A172 (cell line): ENCODE measurements at places on chromosomes 12 and 14. TPM values are rescaled to one million over a fixed set of nuclear protein-coding genes. Genes with fewer than 3 reads are reported as not detected.

DNA sequence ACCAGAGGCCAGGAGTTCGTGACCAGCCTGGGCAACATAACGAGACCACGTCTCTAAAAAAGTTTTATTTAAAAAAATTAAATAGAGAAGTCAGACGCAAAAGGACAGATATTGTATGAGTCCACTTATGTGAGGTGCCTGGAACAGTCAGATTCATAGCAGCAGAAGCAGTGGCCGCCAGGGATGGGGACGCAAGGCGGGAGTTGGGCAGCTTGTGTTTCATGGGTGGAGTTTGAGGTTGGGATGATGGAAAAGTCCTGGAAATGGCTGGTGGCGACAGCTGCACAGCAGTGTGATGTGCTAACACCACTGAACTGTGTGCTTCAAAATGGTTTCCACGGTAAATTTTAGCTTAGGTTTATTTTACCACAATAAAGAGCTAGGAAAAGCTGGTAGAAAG, 57.6 kb upstream of the DDX11 start:
- DNase-seq = no peak

- DNase-seq = no peak
Observed at GRCh38 chr12:19659501-19659900, 220.2 kb downstream of the AEBP2 start.

- DNase-seq = no peak
Observed at GRCh38 chr12:120651821-120652220, 11.4 kb downstream of the CABP1 start.

DNA sequence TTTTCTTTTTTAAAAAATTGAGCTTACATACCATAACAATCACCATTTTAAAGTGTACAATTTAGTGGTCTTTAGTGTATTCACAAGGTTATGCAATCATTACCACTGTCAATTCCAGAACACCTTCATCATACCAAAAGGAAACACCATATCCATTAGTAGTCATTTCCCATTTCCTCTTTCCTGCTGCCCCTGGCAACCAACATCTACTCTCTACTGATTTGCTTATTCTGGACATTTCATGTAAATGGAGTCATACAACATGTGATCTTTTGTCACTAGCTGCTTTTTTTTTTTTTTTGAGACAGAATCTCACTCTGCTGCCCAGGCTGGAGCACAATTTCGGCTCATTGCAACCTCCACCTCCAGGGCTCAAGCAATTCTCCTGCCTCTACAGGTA, 66.8 kb upstream of the CFL2 start:
- DNase-seq = peak; percentile 44

GLIPR1L1 gene
- not detected in 2 replicates for total RNA-seq

DNA sequence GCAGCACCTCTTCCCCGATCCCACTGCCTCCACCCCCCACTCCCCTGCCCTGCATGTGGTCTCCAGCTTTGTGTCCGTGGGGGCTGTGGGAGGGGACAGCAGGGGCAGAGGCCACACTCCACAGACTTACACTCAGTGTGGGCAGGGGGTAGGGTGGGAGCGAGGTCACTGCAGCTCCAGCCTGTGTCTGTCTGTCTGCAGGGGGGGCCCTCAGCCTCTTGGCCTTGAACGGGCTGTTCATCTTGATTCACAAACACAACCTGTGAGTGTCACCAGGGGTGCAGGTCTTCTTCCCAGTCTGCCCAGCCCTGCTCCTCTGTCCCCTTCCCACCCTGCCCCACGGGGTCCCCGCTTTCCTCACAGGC, 6.5 kb downstream of the NOC4L start:
- no peak for DNase-seq

GRCh38 chr12:19415563-19415962, 23.7 kb upstream of the AEBP2 start:
- DNase-seq = no peak

DNA sequence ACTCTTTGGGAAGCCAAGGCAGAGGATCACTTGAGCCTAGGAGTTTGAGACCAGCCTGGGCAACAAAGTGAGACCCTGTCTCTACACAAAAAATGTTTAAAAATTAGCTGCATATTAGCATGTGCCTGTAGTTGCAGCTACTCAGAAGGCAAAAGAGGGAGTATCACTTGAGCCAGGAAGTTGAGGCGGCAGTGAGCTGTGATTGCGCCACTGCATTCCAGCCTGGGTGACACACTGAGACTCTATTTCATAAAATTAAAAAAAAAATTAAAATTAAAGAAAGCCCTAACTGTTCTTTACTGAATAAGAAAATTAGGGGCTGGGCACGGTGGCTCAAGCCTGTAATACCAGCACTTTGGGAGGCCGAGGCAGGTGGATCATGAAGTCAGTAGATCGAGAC, 27.0 kb downstream of the SENP1 start:
- DNase-seq = no peak

GRCh38 chr12:89525305-89525823, 483 bp downstream of the POC1B start:
- no peak for DNase-seq

- DNase-seq = no peak
Observed at GRCh38 chr12:108254517-108255251, 84.4 kb downstream of the CMKLR1 start.

CLEC14A gene
- not detected in 2 replicates for total RNA-seq

- no peak for DNase-seq
Observed at GRCh38 chr14:100339766-100340422, 16.8 kb downstream of the SLC25A47 start.

GRCh38 chr12:121536899-121537813, 43.7 kb downstream of the KDM2B start:
- DNase-seq = peak; percentile 77

GRCh38 chr14:103214461-103214958, 91.2 kb downstream of the TNFAIP2 start:
- no peak for DNase-seq

GRCh38 chr12:6968426-6968825, 2.0 kb downstream of the PHB2 start:
- no peak for DNase-seq

TAS2R7 gene
- not detected in 2 replicates for total RNA-seq

DNA sequence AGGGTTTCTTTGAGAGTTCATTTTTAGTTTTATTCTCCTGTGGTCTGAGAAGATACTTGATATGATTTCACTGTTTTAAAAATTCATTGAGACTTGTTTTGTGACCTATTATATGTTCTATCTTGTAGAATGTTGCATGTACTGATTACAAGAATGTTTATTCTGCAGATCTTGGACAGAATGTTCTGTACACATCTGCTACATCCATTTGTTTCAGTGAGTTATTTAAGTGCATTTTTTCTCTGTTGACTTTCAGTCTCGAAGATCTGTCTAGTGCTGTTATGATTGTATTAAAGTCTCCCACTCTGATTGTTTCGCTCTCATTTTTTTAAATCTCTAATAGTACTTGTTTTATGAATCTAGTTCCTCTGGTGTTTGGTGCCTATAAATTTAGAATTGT, 1319.8 kb downstream of the TMEM121 start:
- no peak for DNase-seq

SLC5A8 gene
- not detected in 2 replicates for total RNA-seq

GRCh38 chr14:89900802-89901201, 53.7 kb downstream of the EFCAB11 start:
- DNase-seq = no peak

DNA sequence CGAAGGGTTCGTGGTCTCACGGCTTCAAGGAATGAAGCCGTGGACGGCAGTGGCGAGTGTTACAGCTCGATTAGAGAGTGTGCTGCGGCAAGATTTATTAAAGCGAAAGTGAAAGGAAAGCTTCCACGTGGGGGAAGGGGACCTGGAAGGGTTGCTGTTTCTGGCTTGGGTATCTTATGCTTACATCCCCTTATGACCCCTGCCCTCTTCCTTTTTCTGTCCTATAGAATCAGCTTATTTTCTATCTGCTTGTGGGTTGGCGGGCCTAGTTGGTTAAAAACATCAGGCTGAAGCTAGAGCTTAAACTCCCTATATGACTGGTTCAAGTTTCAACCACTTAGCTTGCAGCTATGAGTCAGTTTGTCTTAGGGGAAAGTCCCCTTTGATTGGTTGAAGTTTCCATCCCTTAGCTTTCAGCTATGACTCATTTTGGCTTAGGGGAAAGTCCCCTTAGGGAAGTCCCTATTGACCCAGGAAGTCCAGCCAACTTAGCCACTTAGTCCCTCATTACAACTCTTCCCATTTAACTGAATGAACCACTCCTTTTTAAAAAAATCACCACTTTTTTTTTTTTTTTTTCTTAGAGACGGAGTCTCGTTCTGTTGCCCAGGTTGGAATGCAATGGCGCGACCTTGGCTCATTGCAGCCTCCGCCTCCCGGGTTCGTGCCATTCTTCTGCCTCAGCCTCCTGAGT, 1494.7 kb upstream of the TMEM132C start:
- peak; percentile 99 for DNase-seq

DNA sequence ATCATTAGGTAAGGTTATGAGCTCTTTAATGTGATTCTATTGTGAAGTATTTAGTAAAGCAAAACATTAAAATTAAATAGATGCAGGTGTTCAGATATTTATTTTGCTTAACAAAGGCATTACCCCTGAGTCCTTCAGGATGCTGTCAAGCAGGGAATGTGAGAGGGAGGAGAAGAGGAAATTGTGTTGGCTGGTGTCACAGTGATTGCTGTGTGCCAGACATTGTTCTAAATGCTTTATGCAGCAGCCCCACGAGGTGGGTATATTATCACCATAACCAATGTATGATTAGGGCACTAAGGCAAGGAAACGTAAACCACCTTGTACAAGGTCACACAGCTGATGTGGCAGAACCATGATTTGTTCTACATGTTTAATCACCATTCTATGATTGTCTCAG, 80.1 kb downstream of the STAB2 start:
- DNase-seq = no peak

DNA sequence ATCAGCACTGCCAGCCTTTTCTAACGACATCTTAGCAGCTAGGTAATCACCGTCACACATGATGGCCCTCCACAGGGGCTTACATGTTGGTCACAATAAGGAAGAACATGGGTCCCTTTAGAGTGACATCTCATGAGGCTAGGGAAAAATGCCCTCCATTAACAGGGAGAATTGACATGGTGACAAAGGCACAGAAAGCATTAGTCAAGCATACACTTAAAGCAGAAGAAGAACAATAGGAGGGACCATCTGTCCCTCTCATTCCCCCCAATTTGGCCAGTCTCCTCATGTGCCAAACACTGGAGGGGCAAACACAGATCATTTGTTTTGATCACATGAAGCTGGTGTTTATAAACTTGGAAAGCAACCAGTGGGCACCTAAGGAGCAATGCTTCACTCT, 78.0 kb downstream of the GRIP1 start:
- DNase-seq = no peak
